ENCODE measurements at places on chromosomes 1 and 21.

GRCh38 chr1:18580047-18580446 is 50.6 kb upstream of the PAX7 start:
- DNase-seq = peak; percentile 76

DNA sequence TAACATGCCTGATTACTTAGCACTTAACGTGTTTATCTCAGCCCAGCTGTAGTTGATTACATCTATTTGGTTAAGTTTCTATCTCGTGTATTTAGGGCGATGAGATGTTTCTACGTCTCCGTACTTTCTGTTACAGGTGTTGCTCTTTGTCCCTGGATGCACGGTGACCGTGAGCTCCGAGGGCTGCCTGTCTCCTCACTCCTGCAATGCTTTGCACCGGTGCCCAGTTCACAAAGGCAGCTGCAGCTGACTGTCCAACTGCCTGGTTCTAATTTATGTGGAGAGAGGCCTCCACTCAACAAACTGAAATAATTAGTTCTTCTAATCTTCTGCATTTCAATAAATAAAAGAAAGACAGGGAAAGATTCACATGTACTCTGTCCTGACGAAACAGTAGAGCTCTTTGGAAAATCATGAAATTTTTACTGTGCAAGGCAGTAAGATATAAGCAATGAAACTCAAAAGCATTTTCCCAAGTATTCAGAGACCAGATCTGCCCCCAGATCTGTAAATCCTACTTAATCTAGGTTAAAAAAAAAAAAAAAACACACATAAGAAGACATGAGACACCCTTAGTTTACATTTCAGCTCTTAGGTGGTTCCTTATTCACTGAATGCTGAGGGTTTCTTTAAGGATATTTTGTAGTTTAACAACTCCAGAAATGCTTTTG is 108.2 kb downstream of the TGFBR3 start:
- DNase-seq = peak; percentile 10

- no peak for DNase-seq
Measured at GRCh38 chr1:67261680-67262079, 46.0 kb upstream of the IL12RB2 start.

- no peak for DNase-seq
Measured at GRCh38 chr1:170214117-170215032, 68.6 kb downstream of the NTMT2 start.

GRCh38 chr1:56413671-56414199 is 165.6 kb downstream of the PLPP3 start:
- peak; percentile 39 for DNase-seq

- DNase-seq = no peak
Measured at GRCh38 chr1:47993416-47993740, 3.8 kb downstream of the TRABD2B start.

GRCh38 chr1:169610108-169610507 is 19.8 kb downstream of the SELP start:
- DNase-seq = peak; percentile 14

GRCh38 chr1:168054117-168054516 is 82.6 kb downstream of the GPR161 start:
- DNase-seq = no peak

DNA sequence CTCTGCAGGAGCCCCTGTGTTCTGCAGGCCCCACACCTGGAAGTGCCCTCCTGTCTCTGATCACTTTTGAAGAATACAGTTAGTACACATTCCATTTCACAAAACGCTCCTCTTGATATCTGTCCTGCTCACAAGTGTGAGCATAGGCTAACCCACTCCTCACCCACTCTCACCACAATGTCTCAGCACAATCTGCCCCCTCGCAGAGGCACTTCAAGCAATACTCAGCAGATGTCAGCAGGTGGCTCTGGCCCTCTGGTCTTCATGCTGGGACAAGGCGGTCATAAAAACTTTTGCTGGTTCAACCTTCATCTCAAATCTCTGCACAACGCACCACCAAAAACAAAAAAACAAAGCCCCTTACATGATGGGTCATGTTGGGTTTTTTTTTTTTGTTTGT is 671.2 kb downstream of the MATN1 start:
- DNase-seq = no peak

- DNase-seq = no peak
Measured at GRCh38 chr1:178702146-178702545, 22.9 kb upstream of the RALGPS2 start.

Measured in NCI-H69 (cell line).